ENCODE measurements at places on chromosomes 3 and 15.

- DNase-seq = no peak
These were observed 46.9 kb downstream of the ARHGEF3 start for GRCh38 chr3:56754741-56755417.

DNA sequence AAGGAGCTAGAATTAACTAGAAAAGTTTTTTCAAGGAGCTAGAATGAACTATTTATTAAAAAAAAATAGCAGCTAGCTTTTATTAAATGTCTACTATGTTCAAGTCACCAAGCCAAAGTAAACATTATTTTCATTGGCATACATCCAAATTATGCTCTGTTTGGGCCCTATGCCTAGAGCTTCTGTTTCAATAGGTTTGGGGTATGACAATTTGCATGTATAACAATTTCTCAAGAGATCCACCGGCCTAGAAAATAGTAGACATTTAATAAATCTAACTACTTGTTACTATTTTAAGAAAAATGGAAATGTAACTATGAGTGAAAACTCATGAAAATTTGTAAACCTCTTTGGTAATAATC, 8.0 kb downstream of the GABRR3 start:
- DNase-seq = no peak

DNA sequence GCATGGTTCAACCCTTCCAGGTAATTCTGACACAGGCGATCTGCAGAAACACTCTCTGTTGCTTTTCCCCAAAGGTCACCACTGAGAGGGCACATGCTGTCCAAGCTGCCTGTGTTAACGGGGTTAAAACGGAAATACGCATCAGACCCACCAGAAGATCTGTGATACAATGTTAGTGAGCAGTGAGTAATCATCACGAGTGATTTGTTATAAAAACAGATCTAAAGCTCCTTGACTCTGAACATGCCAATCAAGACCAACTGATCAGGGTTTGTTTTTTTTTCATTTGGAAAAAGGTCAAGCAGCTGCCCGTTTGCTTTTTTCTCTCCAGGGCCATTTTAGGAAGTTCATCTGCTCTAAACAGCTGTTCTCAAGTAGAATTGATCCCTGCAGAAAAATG, 43.2 kb downstream of the FGF12 start:
- no peak for DNase-seq

DNA sequence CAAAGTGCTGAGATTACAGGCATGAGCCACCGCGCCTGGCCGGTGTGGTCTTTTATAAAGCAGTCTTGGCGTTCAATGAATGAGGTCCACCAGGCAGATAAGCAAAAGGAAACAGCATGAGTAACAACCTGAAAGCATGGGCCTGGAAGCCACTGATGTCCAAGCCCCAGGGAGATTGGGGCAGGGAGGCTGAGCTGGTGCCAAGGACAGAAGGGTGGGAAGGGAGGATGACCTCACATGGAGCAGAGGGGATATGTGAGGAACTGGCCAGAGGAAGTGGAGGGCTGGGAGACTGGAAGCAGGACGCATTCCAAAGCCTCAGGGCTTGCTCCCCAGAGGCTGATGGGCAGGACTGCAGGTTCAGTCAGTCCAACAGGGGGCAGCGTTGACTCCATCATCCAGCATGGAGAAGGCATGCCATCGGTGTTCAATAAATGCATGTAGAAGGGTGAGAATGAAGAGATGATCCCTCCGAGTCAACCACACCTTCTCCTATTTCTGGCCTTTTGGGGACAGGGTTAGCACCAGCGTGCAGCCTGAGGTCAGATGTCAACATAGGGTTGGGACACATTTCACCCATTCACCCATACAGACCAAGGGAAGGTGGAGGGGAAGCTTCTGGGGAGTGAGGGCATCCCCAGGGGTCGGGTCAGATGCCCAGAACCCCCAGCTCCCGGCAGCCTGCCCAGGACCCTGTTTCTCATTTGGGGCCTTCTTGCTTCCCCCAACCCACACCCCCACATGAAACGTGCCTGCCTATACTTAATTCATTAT, 14.8 kb downstream of the MYL3 start:
- peak; percentile 57 for DNase-seq

Measured in aorta (tissue), 5 donors.